ENCODE measurements at places on chromosomes 5 and 9.
A peak's percentile ranks its signal among the peaks of the same experiment; 100 is the strongest.

GRCh38 chr5:143703659-143704058, 108.3 kb upstream of the HMHB1 start:
- DNase-seq = no peak

- DNase-seq = peak; percentile 66
Observed at GRCh38 chr9:130639124-130639765, 25.1 kb upstream of the PRDM12 start.

DNA sequence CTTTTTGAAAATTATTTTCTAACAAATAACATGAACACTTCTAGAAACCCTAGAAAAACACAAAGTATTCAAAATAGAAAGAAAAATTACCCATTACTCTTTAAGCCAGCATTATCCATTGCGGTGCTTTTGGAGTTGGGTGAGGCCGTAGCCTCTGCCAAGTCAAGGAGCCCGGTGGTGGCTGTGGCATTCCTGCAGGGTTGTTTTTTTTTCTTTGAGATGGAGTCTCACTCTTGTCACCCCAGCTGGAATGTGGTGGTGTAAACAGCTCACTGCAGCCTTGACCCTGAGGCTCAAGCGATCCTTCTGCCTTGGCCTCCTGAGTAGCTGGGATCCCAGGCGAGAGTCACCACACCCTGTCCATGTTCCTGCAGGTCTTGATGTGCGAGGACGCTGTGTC, 8.2 kb upstream of the AHRR start:
- DNase-seq = no peak

DNA sequence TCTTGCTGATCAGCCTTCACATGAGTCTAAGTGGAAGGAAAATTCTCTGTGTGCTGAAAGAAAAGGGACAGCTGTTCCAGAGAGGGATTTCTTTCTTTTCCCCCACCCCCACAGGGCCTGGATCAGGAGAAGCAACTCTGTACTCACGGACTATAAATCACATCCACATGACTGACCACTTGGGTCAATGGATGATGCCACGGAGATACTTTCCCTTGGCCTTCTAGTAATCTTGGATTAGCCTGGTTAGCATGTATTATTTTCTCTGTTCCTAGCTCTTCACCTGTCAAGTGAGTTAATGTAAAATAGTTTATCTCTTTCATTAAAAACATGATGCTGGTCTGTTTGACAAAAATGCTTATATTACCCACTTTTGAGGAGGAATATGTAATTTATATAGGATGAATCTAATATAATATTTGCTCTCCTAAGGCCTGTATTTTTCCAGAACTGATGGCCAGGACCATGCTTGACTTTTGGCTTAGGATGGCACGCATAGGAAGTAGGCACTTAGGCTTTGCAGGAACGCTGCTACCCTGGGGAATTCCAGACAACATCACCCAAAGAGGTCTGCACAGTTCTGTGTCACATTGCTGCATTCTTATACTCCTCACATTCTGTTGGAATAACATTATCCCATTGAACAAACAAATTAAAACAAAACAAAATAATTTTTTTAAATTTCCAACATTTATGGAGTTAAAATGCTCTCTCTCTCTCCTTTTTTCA, 892.1 kb downstream of the TLE1 start:
- DNase-seq = no peak

- no peak for DNase-seq
Observed at GRCh38 chr5:9596171-9596780, 33.9 kb downstream of the TAS2R1 start.

DNA sequence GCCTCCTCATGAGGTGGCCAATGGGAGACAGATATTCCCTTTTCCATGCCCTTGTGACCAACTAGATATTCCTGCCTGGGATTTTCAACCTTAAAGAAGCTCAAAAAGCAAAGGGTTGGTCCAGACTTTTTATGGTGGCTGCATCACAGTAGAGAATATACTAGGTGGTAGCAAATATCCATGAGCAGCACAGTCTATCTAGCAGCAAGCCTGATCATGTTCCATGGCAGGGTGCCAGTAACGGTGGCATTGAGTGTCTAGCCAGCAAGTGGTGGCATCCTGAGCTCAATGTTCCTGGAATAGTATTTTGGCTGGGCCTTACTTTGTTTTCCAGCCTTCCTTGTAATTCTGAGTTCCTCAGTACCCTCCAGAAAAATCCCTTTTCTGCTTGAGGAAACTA, 25.8 kb downstream of the CDC25C start:
- peak; percentile 64 for DNase-seq

- DNase-seq = no peak
Observed at GRCh38 chr9:91515074-91515687, 91.5 kb upstream of the NFIL3 start.

- no peak for DNase-seq
Observed at GRCh38 chr5:176636426-176636825, 6.0 kb downstream of the EIF4E1B start.
